Activated CD8-positive, alpha-beta memory T cell treated with anti-CD3 and anti-CD28 coated beads for 1 hour (primary cell): ENCODE measurements at places on chromosomes 2 and 18.

DNA sequence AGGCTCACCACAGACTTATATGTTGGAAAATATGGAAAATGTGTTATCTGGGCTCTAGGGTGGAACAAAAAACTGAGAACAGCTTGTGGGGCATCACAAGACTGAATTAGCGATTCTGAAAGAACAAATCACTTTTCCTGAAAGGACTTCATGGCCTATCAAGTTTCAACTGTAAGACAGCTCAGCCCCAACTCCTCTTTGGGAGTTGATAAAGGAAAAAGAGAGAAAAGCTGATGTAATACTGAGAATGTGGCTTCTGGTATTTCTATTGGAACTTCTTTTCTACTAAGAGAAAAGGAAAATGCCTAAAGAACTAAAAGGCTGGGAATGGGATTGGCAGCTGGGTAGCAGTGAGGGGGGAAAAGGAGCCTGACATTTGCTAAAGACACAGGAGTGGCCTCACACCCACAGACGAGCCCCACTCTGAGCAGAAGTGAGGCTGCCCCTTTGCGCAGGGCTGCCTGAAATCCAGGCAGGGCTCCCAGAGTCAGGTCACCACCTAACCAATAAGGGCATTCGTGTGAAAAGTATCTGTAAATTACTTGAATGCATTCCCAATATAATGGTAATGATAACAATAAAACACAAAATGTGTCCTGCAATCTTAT, 75.6 kb downstream of the LRP2 start:
- no peak for DNase-seq

GRCh38 chr2:42754021-42754775, 9.7 kb downstream of the OXER1 start:
- DNase-seq = no peak

GRCh38 chr2:191847764-191848163, 876 bp upstream of the CAVIN2 start:
- DNase-seq = no peak

DNA sequence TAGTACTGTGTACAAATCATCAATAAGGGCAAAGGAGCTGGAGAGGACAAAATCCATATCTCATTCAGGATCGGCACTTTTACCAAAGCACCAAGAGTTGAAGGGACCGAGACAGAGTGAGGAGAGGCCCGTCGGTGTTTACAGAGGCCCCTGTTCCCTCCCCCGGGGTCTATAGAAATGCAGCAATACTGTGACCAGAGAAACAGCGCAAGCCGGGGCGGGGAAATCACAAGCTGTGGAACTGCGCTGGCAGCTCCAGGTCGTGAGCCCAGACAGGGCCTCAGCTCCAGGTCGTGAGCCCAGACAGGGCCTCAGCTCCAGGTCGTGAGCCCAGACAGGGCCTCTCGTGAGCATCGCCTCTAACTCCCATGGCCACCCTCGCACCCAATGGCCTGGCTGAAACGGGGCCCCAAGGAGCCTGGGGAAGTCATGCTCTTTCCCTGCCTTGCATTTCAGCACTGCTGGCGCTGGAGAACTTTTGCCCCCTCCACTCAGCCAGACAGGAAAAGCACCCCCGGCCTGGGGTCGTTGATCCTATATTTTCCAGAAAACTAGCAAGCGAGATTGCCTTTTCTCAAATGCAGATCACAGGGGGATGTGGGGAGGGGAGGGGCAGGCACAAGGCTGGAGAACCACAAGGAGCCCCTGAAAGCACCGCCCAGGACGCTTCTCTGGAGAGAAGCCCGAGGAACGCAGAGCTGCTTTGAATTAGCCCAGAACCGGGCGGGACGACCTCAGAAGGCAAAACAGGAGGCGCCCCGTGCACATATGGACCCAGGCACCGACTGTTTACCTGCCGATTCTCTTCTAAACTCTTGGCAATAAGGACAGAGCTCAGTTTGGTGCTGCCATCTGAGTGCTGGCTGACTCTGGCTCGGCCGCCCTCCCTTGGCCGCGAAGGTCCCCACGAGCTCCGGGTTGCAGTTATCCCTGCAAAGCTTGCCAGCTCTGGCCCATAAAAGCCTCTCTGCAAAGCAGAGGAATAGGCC, 223.7 kb downstream of the ACKR3 start:
- no peak for DNase-seq

GRCh38 chr2:218125095-218125494, 733 bp upstream of the CXCR2 start:
- no peak for DNase-seq

DNA sequence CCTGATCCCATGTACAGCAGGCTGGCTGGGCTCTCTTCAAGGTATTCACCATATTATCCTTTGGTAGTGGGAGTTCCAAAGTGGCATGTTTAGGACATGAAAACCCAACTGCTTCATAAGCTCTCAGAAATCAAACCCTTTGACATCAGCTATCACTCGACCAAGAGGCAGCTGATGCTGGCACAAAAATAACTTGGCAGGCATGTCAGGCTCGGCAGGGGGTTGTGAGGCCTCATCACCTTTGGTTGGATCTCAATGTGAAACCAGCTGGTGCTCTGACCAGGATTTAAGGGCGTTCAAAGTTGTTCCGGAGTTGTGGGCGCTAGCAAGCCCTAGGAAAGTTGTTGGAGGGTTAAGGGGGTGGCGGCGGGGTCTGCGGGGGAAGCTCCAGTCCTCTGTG, 171.9 kb downstream of the FHOD3 start:
- no peak for DNase-seq

DNA sequence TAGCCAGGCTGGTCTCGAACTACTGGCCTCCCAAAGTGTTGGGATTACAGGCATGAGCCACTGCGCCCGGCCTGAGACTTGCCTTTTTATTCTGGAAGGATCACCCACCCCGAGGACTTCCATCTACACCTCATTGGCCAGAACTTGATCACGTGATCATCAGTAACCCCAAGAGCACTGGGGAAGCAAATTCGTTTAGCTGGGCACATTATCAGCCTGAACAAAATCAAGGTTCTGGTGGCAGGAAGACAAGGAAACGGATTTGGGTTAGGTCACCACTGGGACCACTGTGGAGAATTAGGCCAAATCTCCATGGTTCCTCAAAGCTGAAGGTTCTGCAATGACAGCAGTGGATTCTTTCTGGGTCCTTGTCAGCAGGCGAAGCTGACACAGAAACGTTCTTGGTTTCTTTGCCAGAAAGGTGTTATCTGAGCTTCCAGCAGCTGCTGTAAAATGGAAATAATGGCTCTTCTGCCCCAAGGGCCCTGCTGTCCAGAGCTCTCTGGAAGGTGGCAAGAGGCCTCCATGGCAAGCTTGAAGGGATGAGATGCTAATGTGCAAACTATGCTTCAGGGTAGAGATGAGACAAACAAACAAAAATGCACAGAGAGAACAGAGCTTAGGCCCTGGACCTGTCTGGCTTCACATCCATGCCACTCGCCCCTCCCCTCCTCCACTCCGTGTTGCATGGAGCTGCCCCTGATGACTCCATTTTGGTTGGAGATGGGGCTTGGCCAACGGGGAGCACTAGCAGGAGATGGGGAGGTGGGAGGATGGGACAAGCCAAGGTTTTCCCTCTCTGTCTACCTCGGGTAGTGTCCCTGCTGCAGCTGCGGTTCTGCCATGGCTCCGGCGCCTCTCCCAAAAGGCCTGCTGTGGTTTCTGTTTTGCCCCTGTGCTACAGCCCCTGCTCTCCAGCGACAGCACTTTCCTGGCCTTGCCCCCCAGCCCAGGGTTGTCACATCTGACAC, 28.4 kb downstream of the TMEM177 start:
- DNase-seq = no peak

DNA sequence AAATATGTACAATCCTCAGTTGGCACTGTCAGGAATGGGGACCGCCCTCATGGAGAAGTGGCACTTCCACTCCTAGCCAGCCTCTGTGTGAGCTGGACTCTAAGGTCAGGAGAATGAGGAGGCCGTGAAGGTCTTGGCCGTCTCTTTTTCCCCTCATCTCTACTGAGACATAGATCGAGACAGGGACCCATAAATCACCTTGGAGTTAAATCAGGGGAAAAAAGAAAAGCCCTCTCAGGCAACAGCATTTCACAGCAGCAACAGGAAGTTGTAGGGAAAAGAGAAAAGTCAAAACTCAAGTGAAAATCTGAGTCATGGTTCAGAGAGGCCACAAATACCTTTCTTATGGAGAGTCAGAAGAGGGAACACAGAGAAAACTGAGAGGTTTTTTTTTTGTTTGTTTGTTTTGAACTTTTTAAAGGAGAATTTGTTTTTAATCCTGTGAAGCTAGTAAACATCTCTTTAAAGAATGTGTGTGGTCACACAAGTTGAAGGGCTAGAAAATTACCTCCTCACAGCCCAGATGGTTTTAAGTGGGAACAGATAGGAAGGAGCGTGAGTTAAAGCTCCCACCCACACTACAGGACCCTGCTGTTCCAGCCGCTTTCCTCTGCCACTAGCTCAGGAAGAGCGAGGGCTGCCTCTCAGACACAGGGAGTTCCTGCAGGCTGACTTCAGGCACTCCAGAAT, 30.6 kb upstream of the CYP1B1 start:
- DNase-seq = no peak

DNA sequence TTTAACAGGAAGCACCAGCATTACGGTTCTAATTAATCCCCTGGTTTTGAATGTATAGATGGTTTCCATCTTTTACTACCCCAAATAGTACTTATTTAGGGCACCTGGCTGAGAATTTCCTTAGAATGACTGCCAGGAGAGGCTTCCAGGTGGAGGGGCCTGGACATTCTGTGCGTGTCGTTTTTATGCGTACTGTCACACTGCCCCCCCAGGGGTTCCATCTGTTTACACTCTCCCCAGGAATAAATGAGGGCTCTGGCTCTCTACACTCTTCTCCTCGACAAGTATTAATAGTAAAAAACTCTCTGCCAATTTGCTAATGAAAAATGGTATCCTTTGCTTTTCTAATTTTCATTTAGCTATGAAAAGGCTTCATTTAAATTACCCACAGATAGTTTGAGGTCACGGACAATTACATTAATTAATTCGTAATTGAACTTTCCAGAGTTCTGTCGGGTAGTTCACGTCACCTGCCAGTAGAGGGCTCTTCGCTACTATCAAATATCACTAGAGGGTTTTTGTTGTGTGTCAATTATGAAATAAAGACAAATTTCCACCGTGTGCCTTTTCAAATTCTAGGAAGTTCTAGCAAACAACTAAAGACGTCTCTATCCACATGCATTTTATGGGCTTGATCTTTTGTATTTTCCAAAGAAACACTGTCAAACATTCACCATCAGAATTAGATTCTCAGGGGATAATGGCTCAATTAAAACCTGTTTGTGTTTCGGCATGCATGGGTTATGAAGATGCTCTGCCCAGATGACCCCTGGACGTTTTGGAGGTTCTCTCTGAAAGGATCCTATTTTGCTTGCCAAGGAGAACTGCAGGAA, 88.8 kb upstream of the ASB18 start:
- DNase-seq = no peak
